ENCODE measurements at places on chromosomes 16 and 17. TPM values are rescaled to one million over a fixed set of nuclear protein-coding genes. Genes with fewer than 3 reads are reported as not detected.

INCA1 gene
- total RNA-seq = 0.18 TPM

EVI2B gene
- total RNA-seq = 0.09 TPM

DHRS7C gene
- not detected for total RNA-seq

TMEM97 gene
- 5.2 TPM for total RNA-seq

TAC4 gene
- total RNA-seq = not detected

LHX1 gene
- total RNA-seq = not detected

ARMC5 gene
- total RNA-seq = 13.6 TPM

EMP2 gene
- 8.8 TPM for total RNA-seq

KRTAP4-5 gene
- not detected for total RNA-seq

KRTAP3-2 gene
- not detected for total RNA-seq

CEP95 gene
- total RNA-seq = 18.3 TPM

NTN3 gene
- total RNA-seq = 0.09 TPM

STAC2 gene
- total RNA-seq = not detected

DPEP1 gene
- 2.0 TPM for total RNA-seq

Measured in endothelial cell of coronary artery (primary cell).